ENCODE measurements at places on chromosomes 4 and X. TPM values are rescaled to one million over a fixed set of nuclear protein-coding genes. Genes with fewer than 3 reads are reported as not detected.

HGFAC gene
- not detected for total RNA-seq

UCP1 gene
- 0.34 TPM for total RNA-seq

FGF13 gene
- 4.4 TPM for total RNA-seq

FAAH2 gene
- total RNA-seq, result not detected

ETDA gene
- total RNA-seq, result not detected

CTBP1 gene
- total RNA-seq, result 115 TPM

TCEAL5 gene
- total RNA-seq, result not detected

SULT1E1 gene
- 1.3 TPM for total RNA-seq

SSX1 gene
- total RNA-seq, result not detected

FRG2 gene
- total RNA-seq, result not detected

SLC9A6 gene
- 13.6 TPM for total RNA-seq

FAM193A gene
- 11.1 TPM for total RNA-seq

ASB11 gene
- total RNA-seq, result not detected

APELA gene
- not detected for total RNA-seq

MAGEE2 gene
- total RNA-seq, result not detected

CT45A1 gene
- 34.0 TPM for total RNA-seq

ARMCX2 gene
- total RNA-seq, result 64.4 TPM

RAB9B gene
- total RNA-seq, result 0.97 TPM

IDUA gene
- 1.0 TPM for total RNA-seq

GRCh38 chr4:176339936-176340761, 20.4 kb downstream of the SPCS3 start:
- no peak for DNase-seq

- no peak for DNase-seq
These were observed 27.2 kb upstream of the GPR34 start for GRCh38 chrX:41661366-41662095.

GRCh38 chr4:78426972-78427371, 124.6 kb upstream of the ANXA3 start:
- DNase-seq, result no peak

GRCh38 chr4:144300616-144301015, 160.1 kb upstream of the GYPA start:
- no peak for DNase-seq

DNA sequence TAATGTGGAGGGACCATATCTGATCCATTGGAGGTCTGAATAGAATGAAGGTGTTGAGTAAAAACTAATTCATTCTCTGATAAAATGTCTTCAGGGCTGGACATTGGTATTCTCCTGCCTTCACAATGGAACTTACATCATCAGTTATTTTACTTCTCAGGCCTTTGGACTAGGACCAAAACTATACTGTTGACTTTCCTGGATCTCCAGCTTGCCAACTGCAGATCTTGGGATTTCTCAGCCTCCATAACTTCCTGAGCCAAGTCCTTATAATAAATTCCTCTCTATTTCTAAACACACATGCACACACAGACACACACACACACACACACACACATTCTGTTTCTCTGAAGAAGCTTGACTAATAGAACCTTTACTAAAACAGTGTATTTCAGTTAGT, 1858.6 kb upstream of the ADGRL3 start:
- DNase-seq, result no peak

DNA sequence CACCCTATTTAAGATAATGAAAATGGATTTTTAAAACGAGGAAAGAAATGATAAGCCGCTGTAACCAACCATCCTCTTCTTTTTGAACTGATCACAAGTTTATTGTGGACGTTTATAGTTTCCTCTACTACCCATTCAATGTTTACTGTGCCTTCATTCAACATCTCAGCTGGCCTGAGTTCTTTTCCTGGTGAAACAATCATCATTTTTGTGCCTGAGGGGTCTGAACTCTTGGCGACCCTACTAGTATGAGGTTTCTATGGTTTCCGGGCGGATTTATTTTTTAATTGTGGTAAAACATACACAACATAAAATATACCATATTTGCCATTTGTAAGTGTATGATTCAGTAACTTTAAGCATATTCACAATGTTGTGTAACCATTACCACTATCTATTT, 100.7 kb downstream of the SPRY1 start:
- no peak for DNase-seq

GRCh38 chr4:25842229-25842845, 20.5 kb downstream of the SEL1L3 start:
- DNase-seq, result no peak

DNA sequence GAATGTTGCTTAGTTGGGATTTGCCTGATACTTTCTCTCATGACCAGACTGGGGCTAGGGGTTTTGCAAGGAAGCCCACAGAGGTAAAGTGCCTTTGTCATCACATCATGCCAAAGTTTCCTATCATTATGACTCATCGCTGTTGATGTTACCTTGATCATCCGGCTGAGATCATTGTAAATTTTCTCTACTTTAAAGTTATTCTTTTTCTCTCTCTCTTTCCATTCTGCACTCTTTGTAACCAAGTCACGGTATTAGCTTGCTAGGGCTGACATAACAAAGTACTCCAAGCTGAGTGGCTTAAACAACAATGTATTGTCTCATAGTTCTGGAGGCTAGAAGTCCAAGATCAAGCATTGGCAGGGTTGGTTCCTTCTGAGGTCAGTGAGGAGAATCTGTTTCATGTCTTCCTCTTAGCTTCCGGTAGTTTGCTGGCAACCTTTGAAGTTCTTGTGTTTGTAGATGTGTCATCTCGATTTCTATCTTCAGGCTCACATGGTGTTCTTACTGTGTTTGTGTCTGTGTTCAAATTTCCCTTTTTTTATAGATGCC, 113.0 kb downstream of the DTHD1 start:
- no peak for DNase-seq

- peak; percentile 17 for DNase-seq
These were observed 321.7 kb upstream of the FSTL5 start for GRCh38 chr4:162485486-162485885.

DNA sequence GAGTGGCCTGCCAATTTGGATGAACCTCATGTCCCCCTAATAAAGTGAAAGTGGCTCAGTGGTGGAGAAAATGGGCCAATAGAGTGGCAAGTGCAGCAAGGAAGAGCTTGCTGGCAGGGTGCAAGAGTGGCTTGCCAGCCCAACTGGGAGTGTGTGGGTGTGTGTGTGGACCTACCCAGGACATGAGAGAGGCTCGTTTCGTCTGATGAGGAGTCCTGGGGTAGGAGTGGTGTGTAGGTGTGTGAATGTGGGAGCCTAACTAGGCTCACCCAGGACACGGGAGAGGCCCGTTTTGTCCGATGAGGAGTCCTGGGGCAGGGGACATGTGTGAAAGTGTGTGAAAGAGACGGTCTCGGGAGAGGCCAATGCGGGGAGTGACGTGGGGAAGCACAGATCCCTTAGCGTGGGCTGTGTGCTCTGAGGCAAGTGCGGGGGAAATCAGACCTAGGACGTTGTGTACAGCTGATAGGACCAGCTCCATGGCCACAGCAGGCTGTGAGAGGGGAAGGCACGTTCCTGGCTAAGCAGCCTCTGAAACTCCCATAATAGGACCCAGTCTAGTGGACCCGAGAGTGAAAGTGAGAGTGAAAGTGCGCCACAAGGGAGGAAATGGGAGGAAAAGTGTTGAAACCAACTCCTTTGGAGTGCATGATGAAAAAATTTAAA, 5.3 kb downstream of the GAGE10 start:
- peak; percentile 38 for DNase-seq

- DNase-seq, result no peak
These were observed 419.9 kb upstream of the NWD2 start for GRCh38 chr4:36824682-36825081.

GRCh38 chrX:2383144-2383543, 117.6 kb downstream of the DHRSX start:
- no peak for DNase-seq

DNA sequence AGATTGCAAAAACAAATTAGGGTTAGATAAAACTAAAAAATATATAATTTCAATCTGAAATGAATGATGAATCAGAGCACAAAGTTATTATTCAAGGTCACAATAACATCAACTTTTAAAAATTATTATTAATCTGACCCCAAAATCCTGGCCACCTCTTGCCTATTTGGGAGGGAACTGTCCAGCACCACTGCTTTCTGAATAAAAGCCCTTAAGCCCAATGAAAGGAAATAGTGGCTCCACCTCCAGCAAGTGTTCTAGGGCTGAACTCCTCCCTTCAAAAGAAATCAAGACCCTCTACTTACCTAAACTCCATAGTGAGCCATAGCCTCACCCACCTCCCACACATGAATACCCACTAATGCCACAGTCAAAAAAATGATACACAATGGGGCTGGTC, 208.2 kb downstream of the PARM1 start:
- no peak for DNase-seq

DNA sequence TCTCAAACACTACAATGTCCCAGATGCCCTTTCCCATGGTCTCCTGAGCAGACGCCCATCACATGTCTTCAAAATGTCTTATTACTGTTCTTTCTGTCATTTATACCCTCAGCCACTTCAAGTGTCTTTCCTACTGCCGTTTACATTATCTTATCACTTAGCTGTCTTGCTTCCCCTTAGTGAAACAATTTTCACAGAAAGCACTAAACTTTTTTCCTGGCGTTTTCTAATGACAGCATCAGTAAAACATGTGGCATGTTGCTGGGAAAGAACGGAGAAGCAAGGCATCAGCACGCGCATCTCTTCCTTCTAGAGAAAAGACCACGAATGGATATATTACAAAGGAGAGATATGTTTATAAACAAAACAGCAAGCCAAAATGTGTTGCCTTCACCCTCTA, 189.7 kb upstream of the SLIT2 start:
- no peak for DNase-seq

DNA sequence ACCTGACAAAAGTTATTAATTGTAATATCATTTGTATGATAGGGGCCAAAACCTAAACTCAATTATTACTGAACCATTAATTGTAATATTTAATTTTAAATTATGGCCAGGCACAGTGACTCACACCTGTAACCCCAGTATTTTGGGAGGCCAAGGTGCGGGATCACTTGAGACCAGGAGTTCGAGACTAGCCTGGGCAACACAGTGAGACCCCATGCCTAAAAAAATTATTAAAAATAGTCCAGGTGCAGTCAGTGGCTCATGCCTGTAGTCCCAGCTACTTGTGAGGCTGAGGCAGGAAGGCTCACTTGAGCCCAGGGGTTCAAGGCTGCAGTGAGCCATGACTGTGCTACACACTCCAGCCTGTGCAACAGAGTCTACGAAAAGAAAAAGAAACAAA, 18.0 kb downstream of the PPAT start:
- no peak for DNase-seq

DNA sequence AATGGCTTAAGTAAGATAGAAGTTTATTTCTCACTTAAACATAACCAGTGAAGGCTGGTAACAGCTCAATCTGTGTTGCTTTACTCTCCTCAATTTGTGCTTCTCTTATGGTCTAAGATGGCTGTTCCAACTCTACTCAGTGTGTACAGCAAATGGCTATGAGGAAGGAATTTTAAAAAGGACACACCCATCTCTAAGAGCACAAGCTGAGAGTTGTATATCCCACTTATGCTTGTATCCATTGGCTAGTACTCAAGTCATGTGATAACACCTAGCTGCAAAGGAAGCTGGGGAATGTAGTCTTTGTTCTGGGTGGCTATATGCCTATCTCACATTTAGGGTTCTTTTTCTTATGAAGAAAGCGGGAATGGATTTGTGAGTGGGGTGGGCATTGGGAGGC, 63.3 kb downstream of the GPAT3 start:
- DNase-seq, result peak; percentile 1

GRCh38 chr4:156330436-156331031, 376.9 kb upstream of the CTSO start:
- no peak for DNase-seq

- DNase-seq, result peak; percentile 26
These were observed 46.9 kb upstream of the SLC25A4 start for GRCh38 chr4:185096032-185096653.
